ENCODE measurements at places on chromosomes 11 and 22. TPM values are rescaled to one million over a fixed set of nuclear protein-coding genes. Genes with fewer than 3 reads are reported as not detected.

Gene SCUBE2
- not detected for total RNA-seq

Gene RTN4RL2
- total RNA-seq = 0.51 TPM

Gene F2
- total RNA-seq = not detected

Gene GGTLC2
- not detected for total RNA-seq

Gene OR10A2
- total RNA-seq = not detected

Gene KRTAP5-3
- total RNA-seq = not detected

Gene OR8D4
- total RNA-seq = not detected

Gene TRIM22
- total RNA-seq = 104 TPM

Gene SLC17A6
- not detected for total RNA-seq

Gene LARGE2
- 1.6 TPM for total RNA-seq

All from activated CD4-positive, alpha-beta memory T cell treated with anti-CD3 and anti-CD28 coated beads for 36 hours (primary cell).